KBM-7 (cell line): ENCODE measurements at places on chromosomes 1 and 21.
A peak's percentile ranks its signal among the peaks of the same experiment; 100 is the strongest.

- DNase-seq: peak; percentile 80
Observed at GRCh38 chr1:43152866-43153265, 19.2 kb downstream of the EBNA1BP2 start.

DNA sequence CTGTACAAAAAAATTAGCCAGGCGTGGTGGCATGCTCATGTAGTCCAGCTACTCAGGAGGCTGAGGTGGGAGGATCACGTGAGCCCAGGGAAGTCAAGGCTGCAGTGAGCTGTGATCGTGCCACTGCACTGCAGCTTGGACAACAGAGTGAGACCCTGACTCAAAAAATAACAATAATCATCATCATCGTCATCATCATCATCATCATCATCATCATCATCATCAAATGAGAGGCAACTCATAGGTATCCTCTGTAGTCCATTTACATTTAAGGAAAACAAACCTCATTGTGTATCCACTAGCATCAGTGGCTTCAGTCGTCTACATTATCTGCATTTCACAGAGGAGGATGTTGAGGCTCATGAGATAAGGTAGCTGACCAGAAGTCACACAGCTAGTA lies 68.8 kb upstream of the SELENON start:
- no peak for DNase-seq

DNA sequence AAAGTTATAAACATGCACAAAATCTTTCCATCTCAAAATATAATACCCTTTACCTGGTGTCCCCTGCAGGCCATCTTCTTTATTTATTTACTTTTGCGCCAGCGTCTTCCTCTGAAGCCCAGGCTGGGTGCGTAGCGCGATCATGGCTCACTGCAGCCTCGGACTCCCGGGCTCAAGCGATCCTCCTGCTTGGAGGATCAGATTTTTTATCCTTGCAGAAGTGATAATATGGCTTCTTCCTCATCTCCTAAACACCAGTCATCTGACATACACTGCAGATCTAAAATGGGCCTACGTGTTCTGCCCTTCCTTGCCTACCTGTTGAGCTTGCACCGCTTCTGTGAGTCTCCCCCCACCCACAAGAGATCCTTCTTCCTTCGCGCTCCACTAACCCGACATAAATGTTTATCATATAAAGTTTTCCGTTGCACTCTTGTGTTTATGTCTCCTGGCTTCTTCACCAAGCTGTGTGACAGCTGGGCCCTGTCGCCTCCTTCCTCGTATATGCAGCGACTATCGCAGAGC lies 506 bp upstream of the SRP9 start:
- DNase-seq: no peak

DNA sequence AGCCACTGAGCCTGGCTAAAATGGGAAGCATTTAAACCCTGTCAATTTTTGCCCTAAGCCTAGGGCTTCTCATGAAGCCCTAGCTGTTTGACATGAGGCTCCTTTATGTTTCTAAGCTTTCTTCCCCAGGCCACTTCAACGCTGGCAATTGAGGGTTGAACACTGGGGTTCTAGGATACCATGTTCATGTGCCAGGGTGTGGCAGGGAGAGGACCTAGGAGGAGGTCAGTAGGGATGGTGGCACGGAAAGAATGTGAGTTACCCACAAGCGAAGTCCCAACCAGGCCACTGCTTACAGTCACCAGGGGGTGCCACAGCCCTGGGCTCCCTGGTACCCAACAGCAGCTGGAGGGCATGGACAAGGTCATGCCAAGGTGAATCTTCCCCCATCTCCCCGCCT lies 90.8 kb upstream of the AJAP1 start:
- no peak for DNase-seq

GRCh38 chr1:243924588-243925349 lies 74.7 kb upstream of the AKT3 start:
- DNase-seq: no peak

GRCh38 chr1:183228347-183229220 lies 42.5 kb downstream of the LAMC2 start:
- no peak for DNase-seq

DNA sequence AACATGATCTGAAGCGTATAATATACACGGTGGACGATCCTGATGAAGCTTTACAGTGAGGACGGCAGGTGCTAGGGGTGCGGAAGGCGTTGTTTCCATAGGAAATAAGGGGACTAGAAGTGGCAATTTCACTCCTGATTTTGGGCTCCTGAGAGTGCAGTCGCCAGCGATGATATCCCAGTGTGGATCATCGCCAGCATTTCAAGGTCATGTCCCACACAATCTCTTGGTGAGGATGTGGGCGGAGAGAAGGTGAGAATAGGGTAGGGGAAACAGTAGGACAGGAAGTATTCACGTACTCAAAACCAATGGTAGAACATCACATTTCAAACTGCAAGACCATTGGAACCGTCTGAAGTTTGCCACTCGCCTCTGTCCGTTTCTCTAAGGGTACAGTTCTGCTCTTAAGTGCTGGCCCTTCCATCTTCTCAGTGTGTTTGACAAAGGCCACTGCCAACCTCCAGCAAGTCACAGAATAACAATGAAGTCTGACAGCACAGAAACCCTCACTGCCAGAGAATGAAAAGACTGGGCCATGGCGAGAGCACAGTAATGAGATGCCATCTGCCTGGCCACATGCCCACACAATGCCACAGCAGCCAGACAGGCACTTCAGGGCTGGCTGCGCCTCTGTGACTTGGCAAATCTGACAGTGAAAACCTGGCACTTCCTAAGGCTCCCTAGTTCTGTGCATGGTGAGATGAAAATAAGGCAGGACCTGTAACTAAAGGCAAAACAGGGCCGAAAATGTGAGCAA lies 27.9 kb downstream of the PCSK9 start:
- DNase-seq: no peak

- DNase-seq: no peak
Observed at GRCh38 chr1:170030212-170030611, 44.3 kb downstream of the KIFAP3 start.

DNA sequence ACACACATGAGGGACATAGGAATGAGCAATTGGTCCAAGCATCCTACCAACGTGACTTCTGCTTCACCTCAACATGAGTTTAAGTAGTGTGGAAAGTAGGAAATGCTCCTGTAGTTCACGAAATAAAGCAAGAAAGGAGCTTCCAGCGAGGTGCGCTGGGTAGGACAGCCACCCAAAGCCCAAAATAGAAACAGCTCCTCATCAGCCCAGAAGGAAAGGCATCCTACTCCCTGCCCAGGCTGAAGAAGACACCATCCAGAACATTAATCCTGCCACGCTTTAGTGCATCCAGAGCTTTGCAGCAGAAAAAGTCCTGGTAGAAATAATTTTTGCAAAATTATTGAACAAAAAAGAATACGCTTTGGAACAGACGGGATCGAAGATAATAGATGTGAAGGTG lies 25.9 kb downstream of the CCDC185 start:
- no peak for DNase-seq
